ENCODE measurements at places on chromosomes 5 and 9. TPM values are rescaled to one million over a fixed set of nuclear protein-coding genes. Genes with fewer than 3 reads are reported as not detected.
A peak's percentile ranks its signal among the peaks of the same experiment; 100 is the strongest.

CTNNA1 gene
- total RNA-seq, result 229 TPM

CDC20B gene
- total RNA-seq, result not detected

ADAMTS16 gene
- not detected for total RNA-seq

PTPN3 gene
- 0.20 TPM for total RNA-seq

TRPM3 gene
- total RNA-seq, result not detected

PDE8B gene
- total RNA-seq, result 5.6 TPM

DNA sequence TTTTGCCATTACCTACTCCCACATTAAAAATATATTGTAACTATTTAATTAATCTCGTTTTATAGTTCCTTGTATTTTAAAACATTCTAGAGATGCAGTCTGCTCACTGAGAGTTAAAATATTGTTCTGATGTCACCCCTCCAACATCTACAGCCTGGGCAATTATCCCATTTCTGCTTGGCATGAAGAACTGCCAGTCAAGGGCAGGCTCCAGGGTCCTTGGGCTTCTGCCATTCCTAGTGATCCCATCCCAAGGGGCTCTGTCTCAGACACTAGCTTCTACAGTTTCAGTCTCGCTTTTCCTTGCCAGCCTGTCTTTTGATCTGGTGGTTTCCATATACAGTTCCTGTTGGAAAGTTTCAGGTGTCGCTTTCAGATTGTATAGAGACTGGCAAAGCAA lies 287.2 kb downstream of the TMEM232 start:
- DNase-seq, result peak; percentile 5

DNA sequence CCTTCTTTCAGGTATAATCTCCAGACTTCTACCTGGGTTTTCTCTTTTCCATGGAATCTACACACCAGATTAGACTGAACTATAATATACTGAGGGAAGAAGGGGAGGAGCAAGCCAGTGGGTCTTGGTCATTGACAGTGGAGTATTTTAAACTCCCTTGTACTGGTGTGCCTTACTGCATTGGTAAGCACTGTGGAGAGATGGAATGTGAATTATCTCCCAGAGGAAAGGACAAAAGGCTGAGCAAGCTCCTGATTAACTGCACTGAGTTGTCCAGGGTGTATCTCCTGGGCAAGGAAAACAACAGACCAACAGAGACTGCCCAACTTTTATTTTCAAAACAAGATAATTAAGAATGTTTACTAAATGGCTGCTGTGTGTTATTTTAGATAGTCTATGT lies 29.8 kb upstream of the SLCO6A1 start:
- no peak for DNase-seq

DNA sequence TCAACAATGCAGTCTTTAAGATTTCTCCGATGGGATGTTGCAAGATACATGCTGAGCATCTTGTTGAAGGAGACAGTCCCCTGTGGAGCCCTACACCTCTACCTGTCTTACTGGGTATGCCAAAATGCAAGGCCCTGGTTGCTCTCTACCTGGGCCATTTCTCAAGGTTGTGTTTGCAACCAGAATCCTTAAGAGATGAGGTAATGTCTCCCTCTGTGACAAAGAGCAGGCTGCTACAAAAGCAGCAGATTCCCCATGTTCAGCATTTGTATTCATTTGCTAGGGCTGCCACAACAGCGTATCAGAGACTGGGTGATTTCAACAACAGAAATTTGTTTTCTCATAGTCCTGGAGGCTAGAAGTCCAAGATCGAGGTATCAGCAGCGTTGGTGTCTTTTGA lies 138.4 kb upstream of the RPS23 start:
- DNase-seq, result no peak

- DNase-seq, result no peak
Measured at GRCh38 chr5:81359881-81360280, 34.1 kb downstream of the ACOT12 start.

DNA sequence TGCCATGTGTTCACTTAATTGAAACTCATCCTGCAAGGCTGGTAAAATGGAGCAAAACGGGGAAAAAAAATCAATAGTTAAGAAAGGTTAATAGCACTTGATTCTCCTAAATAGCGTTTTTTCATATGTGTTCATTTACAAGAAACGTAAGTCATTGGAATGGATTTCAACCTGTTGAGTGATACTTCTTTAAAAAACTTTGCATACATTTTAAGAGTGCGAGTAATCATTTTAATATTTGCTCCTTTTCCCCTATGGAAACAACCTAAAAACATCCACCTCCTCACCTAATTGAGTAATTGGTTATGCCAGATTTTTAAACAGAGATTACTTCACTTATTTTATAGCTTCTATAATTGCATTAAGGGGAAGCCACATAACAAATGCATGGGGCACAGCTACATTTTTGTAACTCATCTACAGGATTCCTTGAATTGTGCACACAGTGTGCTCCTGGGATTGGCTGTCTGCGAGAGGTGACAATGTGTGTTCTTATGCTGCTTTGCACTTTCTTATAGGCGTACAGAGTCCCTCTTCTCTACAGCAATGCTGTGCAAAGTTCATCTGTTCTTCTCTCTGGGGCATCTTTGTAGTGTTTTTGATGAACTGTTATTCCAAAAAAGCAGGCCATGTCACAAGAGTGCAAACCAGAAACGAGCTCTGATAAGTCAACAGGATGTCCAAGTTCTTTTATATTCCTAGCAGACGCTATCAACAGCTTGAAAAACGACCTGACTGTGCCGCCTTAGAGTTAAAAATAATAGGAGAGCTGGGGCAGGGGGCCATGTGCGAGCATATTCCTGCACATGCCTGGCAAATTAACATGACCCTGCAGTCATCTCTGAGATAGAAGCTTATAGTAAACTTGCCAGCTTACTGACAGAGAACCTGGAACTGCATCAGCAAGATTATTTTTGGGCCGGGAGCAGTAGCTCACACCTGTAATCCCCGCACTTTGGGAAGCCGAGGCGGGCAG lies 117.9 kb downstream of the GOLPH3 start:
- no peak for DNase-seq

- peak; percentile 9 for DNase-seq
Measured at GRCh38 chr5:10762776-10763500, 1.9 kb upstream of the DAP start.

- DNase-seq, result peak; percentile 18
Measured at GRCh38 chr5:87069974-87070608, 197.6 kb upstream of the RASA1 start.

DNA sequence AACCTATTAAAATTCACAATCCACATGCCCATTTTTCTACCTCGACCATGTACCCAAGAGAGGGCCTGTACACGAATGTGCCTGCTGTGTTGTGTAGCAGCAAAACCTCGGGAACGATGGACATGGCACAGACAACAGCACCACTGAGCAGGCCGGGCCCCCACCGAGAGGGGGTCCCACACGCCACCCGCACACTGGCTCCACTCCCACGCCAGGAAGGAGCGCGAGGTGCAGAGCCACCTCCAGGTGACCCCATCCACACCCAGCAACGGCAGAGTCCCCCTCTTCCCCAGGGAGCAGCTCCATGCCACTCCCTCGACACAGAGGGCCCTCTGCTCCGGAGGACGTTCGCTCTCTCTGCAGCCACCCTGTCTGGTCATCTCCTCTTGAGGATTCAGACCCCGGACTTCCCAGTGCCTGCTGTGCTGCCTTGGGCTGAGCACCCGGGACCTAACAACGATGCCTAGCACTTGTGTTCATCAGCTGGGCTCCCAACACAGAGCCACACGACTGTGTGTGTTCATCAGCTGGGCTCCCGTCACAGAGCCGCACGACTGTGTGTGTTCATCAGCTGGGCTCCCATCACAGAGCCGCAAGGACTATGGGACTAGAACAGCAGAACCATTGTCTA lies 25.3 kb upstream of the ADAMTS2 start:
- DNase-seq, result no peak

- DNase-seq, result no peak
Measured at GRCh38 chr5:54607006-54607405, 89.4 kb downstream of the SNX18 start.

GRCh38 chr5:150801117-150801927 lies 22.8 kb downstream of the SMIM3 start:
- DNase-seq, result peak; percentile 80

DNA sequence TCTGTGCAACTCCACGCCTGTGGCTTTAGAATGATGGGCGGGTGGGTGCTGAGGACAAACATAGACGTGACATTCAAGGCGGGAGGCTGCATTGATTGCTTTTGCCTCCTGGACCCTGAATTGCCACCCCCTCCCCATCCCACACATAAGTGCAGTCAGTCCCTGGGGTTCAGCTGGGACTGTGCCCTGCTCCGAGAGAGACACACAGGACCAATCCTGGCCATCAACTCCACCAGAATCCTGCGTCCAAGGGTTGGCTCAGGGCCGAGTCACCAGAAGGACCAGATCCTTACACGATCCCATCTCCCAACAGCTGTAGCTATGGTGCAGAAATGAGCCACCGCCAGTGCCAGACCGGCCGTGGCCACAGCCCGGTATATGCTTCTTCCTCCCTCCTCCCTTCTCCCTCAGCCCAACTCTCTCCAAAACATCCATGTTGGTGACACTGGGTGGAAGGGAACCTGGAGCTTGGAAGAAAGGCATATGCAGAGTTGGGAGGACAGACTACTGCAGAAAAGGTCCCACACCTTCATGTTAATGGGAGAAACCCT lies 27.4 kb downstream of the IRX2 start:
- no peak for DNase-seq

DNA sequence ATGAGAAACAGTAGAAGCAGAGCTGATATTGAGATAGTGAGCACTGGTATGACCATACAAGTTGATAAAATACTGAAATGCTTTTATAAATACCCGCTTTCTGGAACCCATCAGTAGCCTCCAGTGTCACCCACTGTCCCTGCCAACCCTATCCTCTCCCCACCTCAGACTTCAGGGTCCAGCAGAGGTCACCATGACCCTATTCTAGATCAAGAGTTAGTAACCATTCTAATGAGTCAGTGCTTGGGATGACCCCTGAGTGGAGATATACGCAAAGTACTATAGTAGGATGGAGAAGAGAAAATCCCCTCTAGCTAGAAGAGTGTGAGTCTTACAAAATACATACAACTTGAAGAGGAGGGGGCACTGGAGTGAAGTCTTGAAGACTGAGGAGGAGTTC lies 297.9 kb upstream of the BRINP1 start:
- DNase-seq, result no peak

- no peak for DNase-seq
Measured at GRCh38 chr5:84279234-84279633, 105.4 kb downstream of the EDIL3 start.

- DNase-seq, result no peak
Measured at GRCh38 chr5:33576726-33577590, 136.2 kb downstream of the TARS1 start.

GRCh38 chr5:137891849-137892248 lies 2.6 kb downstream of the PKD2L2 start:
- DNase-seq, result no peak

DNA sequence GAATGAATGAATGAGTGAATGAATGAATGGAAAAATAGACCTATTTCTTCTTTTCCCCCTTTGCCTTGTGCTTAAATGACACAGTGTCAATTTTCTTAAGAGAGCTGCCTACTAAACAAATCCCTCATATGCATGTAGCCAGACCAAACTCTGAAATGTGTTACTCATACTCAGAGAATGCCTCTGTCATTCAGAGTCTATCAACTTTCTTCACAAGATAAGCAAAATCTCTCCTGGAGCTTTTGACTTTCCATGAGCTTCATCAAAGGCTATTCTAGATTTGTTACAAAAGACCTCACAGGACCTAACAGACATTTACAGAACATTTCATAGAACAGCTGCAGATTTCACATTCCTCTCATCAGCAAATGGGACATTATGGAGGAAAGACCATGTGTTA lies 275.7 kb upstream of the MSX2 start:
- DNase-seq, result no peak

- no peak for DNase-seq
Measured at GRCh38 chr5:168553377-168554130, 24.4 kb downstream of the FBLL1 start.

DNA sequence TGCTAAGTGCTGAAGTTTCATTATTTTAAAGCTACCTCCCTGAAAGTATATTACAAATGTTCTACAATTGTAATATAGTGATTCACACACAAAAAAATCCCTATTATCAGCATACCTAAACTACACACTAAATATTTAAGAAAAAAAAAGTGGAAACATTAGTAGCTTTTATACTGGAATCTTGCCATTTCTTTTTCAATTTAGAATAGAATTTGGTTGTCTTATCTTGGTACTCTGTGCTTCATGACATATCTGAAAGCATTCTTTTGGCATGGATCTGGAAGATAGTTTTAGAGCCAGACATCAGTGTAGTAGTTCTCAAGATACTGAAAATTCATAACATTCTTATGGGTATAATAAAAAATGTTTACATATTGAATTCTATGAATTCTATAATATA lies 35.0 kb downstream of the SLC1A3 start:
- no peak for DNase-seq

DNA sequence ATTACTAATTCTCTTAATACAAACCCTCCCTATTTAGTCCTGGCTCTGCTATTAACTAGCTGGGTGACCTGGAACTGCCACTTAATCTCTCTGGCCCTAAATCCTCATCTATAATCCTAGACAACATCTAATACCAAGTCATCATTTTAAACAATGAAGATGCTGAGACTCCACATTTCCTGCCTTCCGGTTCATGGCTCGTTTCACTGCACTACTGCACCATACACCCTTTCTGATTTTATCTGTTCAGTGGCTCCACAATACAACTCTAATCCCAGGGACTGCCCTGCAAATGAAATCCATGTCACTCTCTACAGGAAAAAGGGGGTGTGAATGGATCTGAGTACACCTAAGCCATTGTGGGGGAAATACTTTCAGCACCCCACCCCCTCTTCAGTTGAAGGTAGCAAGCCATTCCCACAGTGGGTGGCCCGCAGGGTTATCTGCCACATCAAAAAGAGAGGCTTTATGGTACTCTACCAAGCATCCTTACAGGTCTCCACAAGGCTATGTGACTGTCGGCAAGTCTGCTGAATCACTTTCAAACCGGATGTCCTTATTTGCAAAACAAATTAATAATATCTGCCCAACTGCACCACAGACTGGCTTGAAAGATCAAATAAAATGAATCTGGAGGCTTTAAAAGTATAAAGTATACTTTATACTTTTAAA lies 89.5 kb downstream of the EPB41L4A start:
- no peak for DNase-seq

DNA sequence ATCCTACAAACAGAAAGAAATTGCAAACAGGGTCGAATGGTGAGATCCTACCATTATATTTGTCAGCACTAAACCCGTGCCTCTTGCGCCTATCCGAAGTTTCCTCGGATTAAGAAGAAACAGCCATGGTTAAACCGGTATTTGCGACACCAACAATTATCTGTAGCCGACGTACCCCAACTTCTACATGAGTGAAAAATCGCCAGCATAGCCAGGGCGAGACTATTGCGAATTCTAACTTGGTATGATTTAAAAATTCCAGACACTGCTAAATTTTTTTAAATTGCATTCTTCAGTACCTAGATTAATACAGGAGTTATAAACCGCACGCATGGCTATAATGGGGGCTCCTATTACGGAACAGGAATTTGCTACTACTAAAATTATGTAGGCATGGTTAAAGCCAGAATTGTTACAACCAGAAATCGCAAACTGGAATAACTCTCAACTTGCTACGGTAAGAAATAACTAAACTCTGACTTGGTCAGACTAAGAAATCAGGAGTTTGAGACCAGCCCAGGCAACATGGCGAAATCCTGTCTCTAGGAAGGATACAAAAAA lies 25.3 kb upstream of the ANXA2R start:
- DNase-seq, result peak; percentile 37

- peak; percentile 33 for DNase-seq
Measured at GRCh38 chr5:97534166-97534565, 351.1 kb upstream of the RIOK2 start.

- no peak for DNase-seq
Measured at GRCh38 chr9:100448266-100448665, 21.3 kb downstream of the MSANTD3 start.

Data from G401 (cell line).